ENCODE measurements at places on chromosomes 3 and 15.

DNA sequence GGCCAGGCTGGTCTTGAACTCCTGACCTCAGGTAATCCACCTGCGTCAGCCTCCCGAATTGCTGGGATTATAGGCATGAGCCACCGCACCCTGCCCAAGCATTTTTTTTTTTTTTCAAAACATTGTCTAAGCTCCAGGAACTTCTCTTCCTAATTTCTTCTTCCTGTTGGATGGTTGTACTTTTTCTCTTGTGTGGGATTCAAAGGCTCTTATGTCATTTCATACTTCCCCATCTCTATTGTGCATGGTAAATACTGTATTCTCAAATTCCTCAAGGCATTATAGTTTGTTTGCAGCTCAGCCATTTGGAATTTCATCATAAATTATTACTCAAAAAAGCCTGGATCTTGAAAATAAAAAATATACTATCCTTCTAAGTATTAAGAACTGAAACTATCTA, 199.1 kb upstream of the GADL1 start:
- DNase-seq = no peak

GRCh38 chr3:13492048-13492447, 11.9 kb downstream of the HDAC11 start:
- no peak for DNase-seq

DNA sequence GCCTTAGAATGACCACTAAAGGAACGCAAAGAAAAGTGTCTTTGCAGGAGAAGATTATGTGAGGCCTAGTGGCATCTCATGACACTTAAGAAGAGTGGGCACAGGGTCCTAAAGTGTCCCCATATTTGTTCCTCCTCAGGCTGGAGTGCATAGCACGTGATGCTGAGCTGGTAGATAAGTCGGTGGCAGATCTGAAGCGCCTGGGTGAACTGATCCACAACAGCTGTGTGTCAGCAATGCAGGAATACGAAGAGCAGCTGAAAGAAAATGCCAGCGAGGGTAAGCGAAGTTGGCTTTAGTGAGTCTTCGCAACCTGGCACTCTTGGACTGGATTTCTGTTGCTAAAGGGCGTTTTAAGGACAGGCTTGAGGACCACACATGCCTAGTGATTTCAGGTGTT, 92.6 kb downstream of the CHD2 start:
- DNase-seq = no peak

DNA sequence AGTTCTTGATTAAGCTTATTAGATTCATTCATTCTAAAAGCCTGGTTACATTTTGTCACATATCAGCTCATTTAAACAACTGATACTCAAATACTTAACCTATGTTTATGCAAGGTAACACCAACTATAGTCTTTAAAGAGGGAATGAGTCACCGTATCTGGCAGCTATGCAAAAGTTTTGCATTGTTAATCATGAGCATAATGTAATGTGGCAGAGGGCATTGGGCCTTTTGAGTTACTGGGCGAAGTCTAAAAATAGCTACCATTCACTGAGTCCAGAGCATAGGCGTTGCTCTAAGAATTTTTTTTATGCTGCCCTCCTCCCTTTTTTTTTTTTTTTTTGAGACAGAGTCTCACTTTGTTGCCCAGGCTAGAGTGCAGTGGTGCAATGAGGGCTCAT, 277.7 kb upstream of the ZNF717 start:
- DNase-seq = no peak

DNA sequence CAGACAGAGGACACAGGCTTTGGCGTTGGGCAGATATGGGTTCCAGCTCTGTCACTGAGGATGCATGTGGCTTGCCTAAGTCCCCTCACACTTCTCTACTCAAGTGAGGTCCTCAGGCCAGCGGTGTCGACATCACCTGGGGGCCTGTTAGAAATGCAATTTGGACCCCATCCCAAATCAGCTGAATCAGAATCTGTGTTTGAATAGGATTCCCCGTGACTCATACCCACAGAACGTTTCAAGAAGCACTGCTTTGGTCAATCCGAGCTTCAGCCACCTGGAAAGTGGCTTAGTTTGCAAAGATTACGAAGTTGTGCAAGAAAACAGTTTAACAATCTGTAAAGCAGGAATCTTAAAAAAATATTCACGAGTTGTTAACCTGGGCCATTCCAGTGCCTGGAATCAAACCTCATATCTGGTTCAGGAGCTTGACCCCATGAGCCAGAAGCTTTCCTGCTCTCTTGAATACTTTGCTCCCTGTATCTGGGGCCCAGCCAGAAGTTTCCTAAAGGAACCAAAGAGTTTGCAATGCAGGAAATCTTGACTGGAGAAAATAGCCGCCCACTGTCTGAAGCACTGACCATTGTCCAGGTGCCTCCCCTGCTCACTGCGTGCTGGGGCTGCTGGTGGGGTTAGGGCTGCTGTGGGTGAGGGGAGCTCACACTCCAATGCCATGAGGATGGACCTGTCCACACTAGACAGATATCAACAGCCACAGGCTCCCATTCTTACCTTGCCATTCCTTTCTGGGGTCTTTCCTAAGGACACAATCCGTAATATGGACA, 208.5 kb upstream of the LINGO1 start:
- DNase-seq = no peak

DNA sequence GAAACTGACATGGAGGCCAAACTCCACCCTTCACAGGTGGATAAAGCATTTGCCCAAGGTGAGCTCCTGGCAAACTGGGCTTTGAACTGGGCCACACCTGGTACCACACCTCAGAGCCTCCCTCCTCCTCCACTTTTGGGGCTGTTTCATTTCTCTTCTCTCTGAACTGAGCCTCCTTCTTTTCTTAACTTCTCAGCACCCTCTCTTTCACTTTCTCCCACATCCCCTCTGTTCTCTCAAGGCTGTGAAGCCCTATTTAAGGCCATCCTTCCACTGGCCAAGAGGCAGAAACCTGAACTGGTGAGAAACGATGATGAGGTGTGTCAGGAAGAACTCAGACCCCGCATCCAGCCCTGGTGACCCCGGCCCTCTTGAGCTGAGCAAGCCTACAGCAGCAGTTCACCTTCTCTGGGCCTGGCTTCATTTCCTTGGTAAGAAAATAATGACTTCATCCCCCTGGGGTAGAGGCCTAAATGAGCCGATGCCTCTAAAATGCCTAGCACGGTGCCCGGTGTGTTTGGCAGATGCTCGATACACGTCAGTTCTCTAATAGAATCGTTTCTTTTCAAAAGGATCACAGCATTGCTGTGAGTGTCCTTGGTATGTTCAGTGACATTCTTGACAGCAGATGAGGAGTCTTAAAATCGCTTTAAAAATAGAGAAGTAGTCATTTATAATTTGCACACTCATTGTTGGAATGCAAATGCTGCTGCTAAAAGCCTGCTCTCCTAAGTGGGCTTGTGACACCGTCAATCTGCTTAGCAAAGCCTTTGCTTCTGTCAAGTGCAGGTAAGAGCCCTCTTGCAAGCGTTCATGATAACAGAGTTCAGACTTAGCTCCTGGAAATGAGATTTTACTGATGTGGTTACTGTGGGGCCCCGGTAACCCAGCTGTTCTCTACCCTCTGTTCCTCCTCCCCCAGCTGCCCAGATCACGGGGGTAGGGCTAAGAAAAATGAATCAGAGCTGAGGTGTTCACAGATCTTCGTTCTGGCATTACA, 97.7 kb upstream of the ATP2B2 start:
- peak; percentile 52 for DNase-seq

GRCh38 chr3:67642734-67643133, 11.7 kb downstream of the SUCLG2 start:
- no peak for DNase-seq

DNA sequence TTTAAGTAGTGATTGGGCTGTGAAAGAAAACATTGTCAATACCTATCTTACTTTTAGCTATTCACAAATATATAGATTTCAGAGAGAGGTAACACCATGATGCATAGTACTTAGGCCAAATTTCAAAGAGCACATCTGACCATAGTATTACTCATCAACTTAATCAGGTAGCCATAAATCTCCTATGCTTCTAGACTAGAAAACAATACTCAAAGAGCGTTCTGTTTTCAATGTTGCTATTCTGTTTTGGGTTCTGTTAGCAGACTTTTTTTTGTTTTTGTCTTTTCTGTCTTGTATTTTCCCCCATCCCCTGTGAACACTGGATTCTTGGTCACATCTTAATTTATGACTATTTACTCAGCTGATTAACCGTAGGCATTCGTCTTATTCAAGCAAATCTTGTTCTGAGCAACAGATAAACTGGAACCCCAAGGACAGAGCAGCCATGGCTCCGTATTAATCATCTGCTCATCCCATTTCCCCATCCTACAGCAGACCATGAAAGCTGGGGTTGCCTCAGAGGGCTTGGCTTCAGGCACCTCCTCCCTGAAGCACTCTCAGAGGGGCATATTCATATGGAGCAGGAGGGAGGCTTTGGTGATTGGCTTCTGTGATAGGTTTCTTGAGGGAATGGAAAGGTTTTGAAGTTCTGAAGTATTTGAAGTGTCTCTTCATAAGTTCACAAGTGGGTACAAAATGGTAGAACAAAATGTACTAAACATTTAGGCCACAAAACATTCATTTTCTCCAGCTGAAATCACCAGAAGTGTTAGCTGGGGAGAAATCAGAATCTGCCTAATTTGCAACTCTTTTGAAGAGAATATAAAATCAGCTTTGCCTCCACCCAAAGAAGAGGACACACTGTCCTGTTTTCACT, 105.3 kb downstream of the TNIK start:
- no peak for DNase-seq

DNA sequence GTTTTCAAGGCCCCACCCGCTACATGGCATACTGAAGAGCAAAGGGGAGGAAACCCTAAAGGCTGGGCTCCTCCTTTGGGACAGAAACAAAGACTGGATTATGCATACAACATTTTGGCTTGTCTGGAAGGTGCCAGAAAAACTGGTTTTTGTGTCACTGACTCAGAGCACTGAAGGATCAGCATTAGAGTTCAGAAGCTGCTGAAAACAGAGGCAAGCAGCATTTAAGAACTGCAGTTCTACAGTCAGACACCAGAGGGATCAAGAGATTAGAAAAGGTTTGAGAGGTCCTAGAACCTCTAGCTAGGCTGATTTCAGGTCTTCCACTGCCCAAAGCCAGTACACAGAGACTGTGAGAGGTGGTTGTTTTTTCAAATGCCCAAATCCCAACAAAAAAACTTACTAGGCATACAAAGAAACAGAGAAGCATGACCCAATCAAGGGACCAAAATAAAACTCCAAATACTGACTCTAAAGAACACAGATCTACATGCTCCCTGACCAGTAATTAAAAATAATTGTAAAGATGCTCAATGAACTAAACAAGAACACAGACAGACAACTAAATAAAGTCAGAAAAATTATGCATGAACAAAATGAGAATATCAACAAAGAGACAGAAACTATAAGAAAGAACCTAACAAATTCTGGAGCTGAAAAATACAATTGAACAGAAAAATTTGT, 91.2 kb downstream of the SENP2 start:
- DNase-seq = no peak

- no peak for DNase-seq
Measured at GRCh38 chr15:100635406-100636071, 33.1 kb downstream of the ASB7 start.

GRCh38 chr15:29935296-29936004, 113.2 kb upstream of the TJP1 start:
- no peak for DNase-seq

DNA sequence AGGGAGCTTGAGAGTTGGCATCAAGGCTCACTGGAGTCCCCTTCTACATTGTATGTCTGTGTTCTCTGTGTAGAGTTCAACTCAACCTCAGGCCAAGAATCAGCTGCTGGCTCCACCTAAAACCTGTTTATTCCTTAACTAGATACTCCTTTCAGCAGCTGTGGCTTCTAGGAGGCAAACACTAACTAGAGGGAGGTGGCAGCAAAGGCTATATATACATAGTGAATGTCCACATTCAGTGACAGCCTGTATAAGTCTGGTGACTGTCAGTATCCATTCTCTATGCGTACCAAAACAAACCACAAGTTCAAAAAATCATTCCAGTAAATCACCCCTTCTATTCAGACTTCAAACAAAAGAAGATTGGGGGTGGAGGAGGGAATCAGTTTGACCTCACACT, 184.3 kb downstream of the CDIN1 start:
- DNase-seq = no peak

- no peak for DNase-seq
Measured at GRCh38 chr15:90184119-90184785, 16.9 kb upstream of the SEMA4B start.

- no peak for DNase-seq
Measured at GRCh38 chr3:174202116-174202515, 657.0 kb upstream of the NAALADL2 start.

- DNase-seq = no peak
Measured at GRCh38 chr3:150490277-150490986, 55.9 kb downstream of the SERP1 start.

GRCh38 chr15:40762919-40763800, 708 bp upstream of the GCHFR start:
- DNase-seq = no peak

- no peak for DNase-seq
Measured at GRCh38 chr15:28015855-28016254, 83.3 kb downstream of the OCA2 start.

- DNase-seq = no peak
Measured at GRCh38 chr15:64251658-64252057, 88.8 kb upstream of the PPIB start.

GRCh38 chr3:117734496-117734895, 1024.9 kb downstream of the TUSC7 start:
- DNase-seq = no peak

DNA sequence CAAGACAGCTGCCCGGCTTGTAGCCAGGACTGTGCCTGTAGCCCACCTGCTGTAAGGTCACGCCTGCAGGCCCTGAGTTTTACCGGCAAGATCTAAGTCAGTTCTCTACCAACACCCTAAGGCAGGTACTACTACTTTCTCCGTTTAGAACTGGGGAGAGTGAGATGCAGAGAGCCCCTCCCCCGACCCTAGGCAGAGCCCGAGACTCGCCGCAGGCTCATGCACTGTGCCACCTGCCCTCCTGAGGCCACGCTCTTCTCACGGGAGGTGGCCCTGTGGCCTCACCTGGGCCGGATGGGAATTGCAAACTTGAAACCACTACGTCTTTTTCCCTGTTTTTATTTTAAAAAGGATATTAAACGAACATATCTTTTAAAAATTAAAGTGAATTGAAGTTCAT, 36.9 kb upstream of the PCSK6 start:
- DNase-seq = no peak

GRCh38 chr15:33094336-33094735, 100.2 kb downstream of the FMN1 start:
- no peak for DNase-seq

- DNase-seq = no peak
Measured at GRCh38 chr3:32685543-32686185, 676 bp downstream of the CNOT10 start.
